Epithelial cell of alveolus of lung (primary cell): ENCODE measurements at places on chromosomes 4 and X. TPM values are rescaled to one million over a fixed set of nuclear protein-coding genes. Genes with fewer than 3 reads are reported as not detected.

Gene NKX6-1
- 0.13 and 0.56 TPM in 2 replicates for total RNA-seq

Gene AWAT1
- not detected in 2 replicates for total RNA-seq

Gene ALAS2
- total RNA-seq, result not detected in 2 replicates

Gene SYNPO2
- total RNA-seq, result 1.3 and 3.7 TPM in 2 replicates

Gene SPOCK3
- 0.52 and 0.56 TPM in 2 replicates for total RNA-seq

Gene HTN1
- total RNA-seq, result not detected in 2 replicates

Gene CT55
- total RNA-seq, result not detected in 2 replicates

Gene DGAT2L6
- total RNA-seq, result not detected in 2 replicates

Gene NLRP2B
- total RNA-seq, result not detected in 2 replicates

Gene TAF7L
- total RNA-seq, result 0.16 and 1.0 TPM in 2 replicates

Gene SSX1
- not detected in 2 replicates for total RNA-seq

Gene OR13H1
- not detected in 2 replicates for total RNA-seq

Gene EXOC1L
- total RNA-seq, result not detected in 2 replicates

Gene CDS1
- total RNA-seq, result 0.56 and 1.0 TPM in 2 replicates

Gene GABRG1
- total RNA-seq, result not detected in 2 replicates

Gene FATE1
- not detected in 2 replicates for total RNA-seq
